ENCODE measurements at places on chromosomes 1 and 21. TPM values are rescaled to one million over a fixed set of nuclear protein-coding genes. Genes with fewer than 3 reads are reported as not detected.

The ADAMTS5 gene
- total RNA-seq = 0.52 TPM

The SPRR1A gene
- total RNA-seq = not detected

The NPR1 gene
- total RNA-seq = 10.7 TPM

The SLFNL1 gene
- total RNA-seq = not detected

The ERVH48-1 gene
- 42.9 TPM for total RNA-seq

The CNTN2 gene
- not detected for total RNA-seq

The OLFM3 gene
- 1.1 TPM for total RNA-seq
